ENCODE measurements at places on chromosomes 2 and 18. TPM values are rescaled to one million over a fixed set of nuclear protein-coding genes. Genes with fewer than 3 reads are reported as not detected.

IKZF2 gene
- 18.6 TPM for total RNA-seq

ARHGAP28 gene
- 1.1 TPM for total RNA-seq

TCF7L1 gene
- total RNA-seq, result 2.9 TPM

COLEC12 gene
- 96.6 TPM for total RNA-seq

ALPI gene
- total RNA-seq, result not detected

XDH gene
- not detected for total RNA-seq

HAAO gene
- total RNA-seq, result not detected

UGGT1 gene
- total RNA-seq, result 60.8 TPM

FAM228B gene
- total RNA-seq, result 2.3 TPM

TNFRSF11A gene
- 0.72 TPM for total RNA-seq

HOXD12 gene
- not detected for total RNA-seq

TUBA4B gene
- total RNA-seq, result not detected

PLB1 gene
- under 0.01 TPM for total RNA-seq

SCN1A gene
- total RNA-seq, result not detected

RAB31 gene
- 40.4 TPM for total RNA-seq

MAP3K19 gene
- total RNA-seq, result not detected

LAMA3 gene
- 1.8 TPM for total RNA-seq

ANKRD53 gene
- total RNA-seq, result under 0.01 TPM

ABCB11 gene
- 0.65 TPM for total RNA-seq

LIMS3 gene
- 2.3 TPM for total RNA-seq

CNGA3 gene
- not detected for total RNA-seq

NPPC gene
- not detected for total RNA-seq

SYT4 gene
- not detected for total RNA-seq

GAREM1 gene
- 30.0 TPM for total RNA-seq

SPHKAP gene
- not detected for total RNA-seq

FBXO15 gene
- total RNA-seq, result not detected

RUFY4 gene
- not detected for total RNA-seq

KLHL41 gene
- 0.36 TPM for total RNA-seq

IL36G gene
- total RNA-seq, result not detected

COL3A1 gene
- 10,579 TPM for total RNA-seq

ZNF385B gene
- total RNA-seq, result not detected

TANK gene
- 58.9 TPM for total RNA-seq

SERPINB12 gene
- not detected for total RNA-seq

TMEM17 gene
- total RNA-seq, result 1.4 TPM

CDH19 gene
- 14.4 TPM for total RNA-seq

IL36RN gene
- not detected for total RNA-seq

AQP12B gene
- not detected for total RNA-seq

PSD4 gene
- total RNA-seq, result 0.16 TPM

Data from cardiac atrium fibroblast (primary cell).